A673 (cell line): ENCODE measurements at places on chromosomes 1 and 21. TPM values are rescaled to one million over a fixed set of nuclear protein-coding genes. Genes with fewer than 3 reads are reported as not detected.

- DNase-seq, result no peak
These were observed 28.7 kb downstream of the IFI44 start for GRCh38 chr1:78678324-78678723.

- DNase-seq, result no peak
These were observed 39.8 kb upstream of the CFAP126 start for GRCh38 chr1:161407451-161407985.

DNA sequence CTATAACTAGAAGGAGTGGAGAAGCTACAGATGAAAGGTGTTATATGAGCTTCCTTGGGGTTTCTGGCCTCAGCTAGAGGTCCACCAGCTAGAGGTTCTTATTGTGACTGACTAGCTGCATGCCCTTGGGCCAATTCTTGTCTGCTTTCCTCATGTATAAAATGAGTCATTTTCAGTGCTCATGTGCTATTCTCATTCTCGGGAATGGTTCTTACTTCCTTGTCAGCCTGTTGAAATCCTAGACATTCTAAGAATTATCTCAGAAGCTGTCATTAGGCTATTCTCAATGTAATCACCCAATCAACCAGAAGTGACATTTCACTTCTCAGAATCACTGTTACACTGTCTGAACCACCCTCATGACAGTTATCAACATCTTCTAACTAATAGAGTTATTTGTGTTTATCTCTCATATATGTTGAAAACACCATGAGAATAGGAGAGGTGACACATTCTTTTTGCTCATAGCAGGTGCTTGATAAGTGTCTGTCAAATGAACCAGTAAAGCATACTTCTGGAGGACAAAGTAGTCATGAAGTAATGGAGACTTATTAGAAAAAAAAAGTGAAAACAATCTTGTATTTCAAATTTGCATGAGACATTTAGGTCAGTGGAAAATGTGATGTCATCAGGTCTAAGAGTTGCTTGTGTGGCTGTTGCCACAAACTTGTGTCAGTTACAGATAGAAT lies 122.8 kb upstream of the IVNS1ABP start:
- peak; percentile 14 for DNase-seq

- DNase-seq, result no peak
These were observed 123.5 kb downstream of the CRB1 start for GRCh38 chr1:197391303-197392226.

GRCh38 chr1:121525355-121525754 lies 340.6 kb downstream of the SRGAP2C start:
- DNase-seq, result no peak

- no peak for DNase-seq
These were observed 148.2 kb downstream of the DISC1 start for GRCh38 chr1:231774719-231775335.

SLC5A3 gene
- 18.4 and 20.5 TPM in 2 replicates for total RNA-seq

ANKRD35 gene
- not detected in 2 replicates for total RNA-seq

DNA sequence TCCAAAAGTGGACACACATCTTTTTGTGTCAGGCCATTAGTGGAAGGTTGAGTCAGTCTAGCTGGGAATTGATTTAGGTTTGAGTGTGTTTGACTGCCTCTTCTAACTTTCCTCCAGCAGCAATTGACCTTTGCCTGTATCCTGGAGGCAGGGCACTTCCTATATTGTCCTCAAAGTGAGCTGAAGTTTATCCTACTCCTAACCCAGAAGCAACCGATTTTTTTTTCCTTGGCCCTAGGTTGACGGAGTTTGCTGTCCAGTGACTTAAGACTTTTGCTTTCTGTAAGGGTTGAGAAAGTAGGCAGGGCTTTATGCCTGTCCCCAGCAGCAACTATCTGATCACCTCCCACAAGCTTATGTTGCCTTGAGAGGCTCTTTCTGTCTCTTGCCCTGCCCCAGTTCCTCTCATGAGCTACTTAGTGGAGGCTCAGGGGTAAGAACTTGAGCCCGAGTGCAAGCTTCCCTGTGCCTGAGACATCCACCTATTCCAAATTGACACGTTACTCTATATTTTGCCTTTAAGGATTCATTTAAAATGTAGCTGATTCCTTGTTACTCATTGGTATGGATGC lies 30.9 kb downstream of the SLC35F3 start:
- DNase-seq, result no peak

DNA sequence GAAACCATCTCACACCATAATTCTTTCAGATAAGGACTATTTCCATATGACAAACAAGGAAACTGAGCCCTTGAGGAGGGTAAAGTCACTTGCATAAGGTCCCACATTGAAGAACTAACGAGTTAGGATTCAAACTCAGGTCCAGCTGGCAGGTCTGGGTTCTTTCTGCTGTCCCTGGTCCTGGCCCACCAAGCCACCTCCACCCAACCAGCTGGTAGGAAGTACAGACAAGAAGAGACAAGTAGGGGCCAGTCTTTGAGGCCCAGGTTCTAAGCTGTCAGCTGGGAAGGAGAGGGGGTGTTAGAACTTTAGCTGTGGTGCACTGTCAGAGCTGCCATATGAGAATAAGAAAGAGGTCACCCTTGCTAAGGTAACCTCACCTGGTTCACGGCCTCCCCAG lies 188.6 kb downstream of the TRABD2B start:
- DNase-seq, result no peak

DNA sequence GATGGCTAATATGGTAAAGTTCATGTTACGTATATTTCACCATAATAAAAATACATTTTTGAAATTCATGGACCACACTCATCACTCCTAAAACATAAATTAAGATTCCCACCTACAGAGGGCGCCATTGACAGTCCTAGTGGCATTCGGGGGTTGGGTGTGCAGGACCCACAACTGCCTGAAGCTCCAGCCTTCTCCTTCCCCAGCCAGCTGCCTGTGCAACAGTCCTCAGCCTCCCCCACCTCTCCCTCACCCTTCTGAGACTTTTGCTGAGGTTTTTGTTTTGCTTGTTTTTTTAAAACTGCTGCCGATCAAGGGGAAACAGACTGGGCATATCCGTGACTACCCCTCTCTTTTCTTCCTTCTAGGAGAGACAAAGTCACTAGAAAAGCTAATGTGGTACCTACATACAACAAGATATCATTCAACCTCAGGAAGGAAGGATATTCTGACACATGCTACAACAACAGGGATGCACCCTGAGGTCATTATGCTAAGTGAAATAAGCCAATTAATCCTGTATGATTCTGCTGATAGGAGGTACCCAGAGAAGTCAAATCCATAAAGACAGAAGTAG lies 9.2 kb upstream of the EVA1C start:
- peak; percentile 87 for DNase-seq

GRCh38 chr1:5721634-5722215 lies 270.5 kb downstream of the NPHP4 start:
- no peak for DNase-seq

HOOK1 gene
- total RNA-seq, result 272 and 293 TPM in 2 replicates
